ENCODE measurements at places on chromosomes 2 and 18.

- no peak for DNase-seq
Measured at GRCh38 chr2:30232801-30233130, 1.4 kb downstream of the LBH start.

GRCh38 chr2:238376884-238377391, 49.8 kb upstream of the ASB1 start:
- DNase-seq = no peak

- no peak for DNase-seq
Measured at GRCh38 chr2:51717312-51717711, 685.4 kb upstream of the NRXN1 start.

DNA sequence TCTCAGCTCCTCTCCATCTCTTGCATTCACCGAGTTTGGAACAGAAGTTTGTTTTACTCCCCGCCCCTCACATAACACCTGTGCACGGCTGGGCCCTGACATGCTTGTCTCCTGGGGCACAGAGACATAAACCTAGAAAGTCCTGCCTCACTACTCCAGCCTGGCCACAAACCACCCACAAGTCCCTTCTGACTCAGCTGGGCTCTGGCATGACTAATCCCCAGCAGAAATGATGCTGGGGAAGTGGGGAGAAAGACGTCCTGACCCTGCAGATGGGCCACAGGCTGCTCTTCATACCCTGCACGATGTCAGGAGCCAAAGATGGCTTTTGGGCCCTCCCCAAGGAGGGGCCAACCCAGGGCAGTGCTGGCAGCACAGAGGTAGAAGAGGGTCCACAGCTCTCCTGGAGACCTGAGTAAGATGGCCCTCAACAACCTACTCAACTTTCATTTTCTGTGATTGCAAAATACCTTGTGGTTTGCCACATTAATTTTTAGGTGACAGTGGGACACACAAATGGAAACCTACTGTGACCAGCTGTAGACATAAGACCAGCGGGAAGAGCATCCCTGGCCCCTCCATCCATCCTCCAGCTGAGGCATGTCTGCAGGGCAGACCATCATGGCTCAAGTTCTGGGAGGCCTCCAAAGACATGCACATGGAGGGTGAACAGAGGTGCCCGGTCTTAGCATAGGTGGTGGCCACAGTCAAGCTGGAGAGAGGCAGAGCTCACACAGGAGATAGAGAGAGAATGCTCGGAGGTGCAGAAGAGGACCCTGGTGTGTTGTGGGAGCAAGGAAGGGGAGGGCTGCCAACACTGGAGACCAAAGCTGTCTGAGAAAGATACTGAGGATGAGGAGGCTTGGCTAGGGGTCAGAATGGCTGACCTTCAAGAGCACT, 40.0 kb downstream of the DNMT3A start:
- no peak for DNase-seq

- no peak for DNase-seq
Measured at GRCh38 chr2:98454500-98455235, 10.0 kb downstream of the INPP4A start.

GRCh38 chr2:104563398-104563996, 290.4 kb upstream of the POU3F3 start:
- DNase-seq = no peak

DNA sequence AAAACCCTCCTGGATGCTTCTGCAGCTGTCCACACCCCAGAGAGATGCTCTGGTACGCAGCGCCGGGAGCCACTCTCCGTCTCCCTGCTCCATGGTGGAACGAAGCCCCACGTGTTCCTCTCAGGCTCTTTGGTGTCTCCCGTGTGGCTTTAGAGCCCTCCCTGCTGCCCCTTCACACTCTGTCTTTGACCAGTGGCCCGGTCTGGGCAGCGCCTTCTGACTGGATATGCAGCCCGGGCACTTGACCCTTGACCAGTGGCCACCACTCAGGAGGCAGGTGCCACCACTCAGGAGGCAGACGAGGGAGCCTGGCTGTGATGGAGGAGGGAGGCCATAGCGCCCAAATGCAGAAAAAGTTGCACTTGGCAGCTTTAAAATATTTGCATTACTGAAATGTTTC, 214.5 kb upstream of the SALL3 start:
- no peak for DNase-seq

- no peak for DNase-seq
Measured at GRCh38 chr2:53631313-53632125, 136.1 kb upstream of the CHAC2 start.

GRCh38 chr18:3230401-3231334, 10.9 kb upstream of the MYOM1 start:
- DNase-seq = no peak

DNA sequence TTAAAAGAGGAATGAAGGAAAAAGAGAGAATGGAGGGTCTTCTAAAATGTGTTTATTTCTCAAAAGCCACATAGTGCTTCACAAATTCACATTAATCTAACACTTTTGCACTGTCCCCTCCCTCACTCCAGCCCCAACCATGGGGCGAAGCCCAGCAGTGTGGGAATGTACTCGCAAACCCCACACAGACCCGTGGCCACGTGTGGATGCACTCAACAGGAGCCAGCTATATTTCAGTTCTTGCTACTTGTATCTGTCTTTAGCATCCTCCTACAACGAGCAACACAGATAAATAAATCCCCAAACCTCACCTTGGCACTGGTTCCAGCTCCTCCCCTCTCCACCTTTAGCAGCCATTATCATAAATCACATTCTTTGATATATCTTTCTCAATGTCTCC, 91.9 kb upstream of the TMEM200C start:
- no peak for DNase-seq

DNA sequence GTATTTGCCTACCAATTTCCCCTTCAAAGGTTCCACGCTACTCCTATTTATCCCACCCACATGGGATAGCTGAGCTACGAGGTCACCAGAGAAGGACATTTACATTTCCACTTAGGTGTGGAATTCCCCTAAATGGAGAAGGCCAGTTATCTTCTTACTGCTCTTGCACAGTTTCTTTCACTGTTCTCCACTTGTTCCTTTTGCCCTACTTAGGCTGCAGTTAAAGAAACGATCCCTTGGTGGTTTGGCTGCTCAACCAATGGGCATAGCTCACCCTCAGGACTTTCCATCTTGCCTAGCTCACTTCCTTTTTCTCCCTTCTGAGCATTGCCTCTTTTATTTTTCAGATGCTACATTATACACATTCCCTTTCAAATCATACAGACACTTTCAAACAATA, 11.2 kb upstream of the NABP1 start:
- no peak for DNase-seq

GRCh38 chr2:74739733-74740241, 85.7 kb downstream of the SEMA4F start:
- no peak for DNase-seq

- peak; percentile 27 for DNase-seq
Measured at GRCh38 chr2:119106301-119106897, 52.2 kb downstream of the C1QL2 start.

GRCh38 chr2:47274054-47274782, 119.1 kb upstream of the STPG4 start:
- DNase-seq = no peak

DNA sequence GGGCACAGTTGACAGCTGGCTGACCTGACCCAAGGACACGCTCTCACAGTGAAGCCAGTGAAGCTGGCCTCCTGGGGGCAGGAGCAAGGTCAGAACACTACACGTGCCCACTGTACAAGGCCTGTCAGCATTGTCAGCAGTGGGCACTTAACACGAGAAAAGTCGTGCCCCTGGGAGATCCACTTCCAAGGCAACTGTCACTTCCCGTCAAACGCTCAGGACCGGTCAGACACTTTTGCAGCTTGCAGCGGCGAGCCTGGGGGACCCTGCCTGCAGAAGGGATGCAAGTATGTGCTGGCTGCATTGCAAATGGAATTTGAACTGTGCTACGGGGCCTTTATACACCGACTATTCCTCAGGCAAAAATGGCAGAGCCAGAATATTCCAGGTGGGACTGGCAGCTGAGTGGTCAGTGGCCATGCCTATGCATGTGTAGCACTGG, 176.2 kb downstream of the BCL2 start:
- no peak for DNase-seq

- no peak for DNase-seq
Measured at GRCh38 chr18:3055186-3055728, 42.3 kb upstream of the LPIN2 start.

GRCh38 chr2:16755442-16755841, 89.8 kb upstream of the CYRIA start:
- DNase-seq = no peak

- DNase-seq = no peak
Measured at GRCh38 chr18:26190506-26190905, 35.7 kb upstream of the TAF4B start.

DNA sequence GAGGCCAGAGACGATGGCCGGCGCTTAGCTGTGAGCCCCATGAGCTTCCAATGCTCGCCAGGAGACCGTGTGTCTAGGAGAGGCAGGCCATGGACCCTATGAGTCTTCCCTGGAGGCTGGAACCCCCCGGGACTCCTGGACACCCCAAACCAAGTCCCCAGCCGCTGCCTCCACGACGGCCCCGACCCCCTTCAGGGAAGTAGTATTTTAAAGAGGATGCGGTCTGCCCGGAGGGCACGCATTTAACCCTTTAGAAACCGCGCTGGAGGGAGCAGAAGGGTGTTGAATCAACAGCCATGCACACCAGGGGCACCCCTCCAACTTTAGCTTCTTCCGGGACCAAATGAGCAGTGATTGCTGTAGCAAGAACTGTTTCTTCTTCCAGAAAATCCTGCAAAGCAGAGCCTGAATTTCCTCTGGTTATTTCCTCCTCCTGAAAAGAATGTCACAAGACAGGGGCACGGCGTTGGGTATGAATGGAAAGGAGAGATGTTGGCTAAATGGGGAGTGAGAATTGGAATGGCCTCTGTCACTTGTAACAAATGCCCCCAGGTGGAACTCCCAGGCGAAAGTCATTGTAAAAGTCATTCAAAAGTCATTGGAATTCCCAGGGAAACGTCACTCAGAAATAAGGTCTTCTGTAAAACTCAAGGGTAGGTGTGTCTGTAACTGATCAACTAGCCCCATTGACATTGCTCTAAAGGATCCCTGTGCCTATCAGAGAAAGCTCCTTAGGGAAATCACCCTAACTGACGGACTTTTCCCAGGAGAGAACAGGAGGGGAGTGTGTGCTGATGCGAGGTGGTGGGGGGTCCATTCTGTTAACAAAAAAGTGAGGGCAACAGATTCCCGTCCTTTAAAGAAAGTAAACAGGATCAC, 5.8 kb upstream of the GBX2 start:
- no peak for DNase-seq

DNA sequence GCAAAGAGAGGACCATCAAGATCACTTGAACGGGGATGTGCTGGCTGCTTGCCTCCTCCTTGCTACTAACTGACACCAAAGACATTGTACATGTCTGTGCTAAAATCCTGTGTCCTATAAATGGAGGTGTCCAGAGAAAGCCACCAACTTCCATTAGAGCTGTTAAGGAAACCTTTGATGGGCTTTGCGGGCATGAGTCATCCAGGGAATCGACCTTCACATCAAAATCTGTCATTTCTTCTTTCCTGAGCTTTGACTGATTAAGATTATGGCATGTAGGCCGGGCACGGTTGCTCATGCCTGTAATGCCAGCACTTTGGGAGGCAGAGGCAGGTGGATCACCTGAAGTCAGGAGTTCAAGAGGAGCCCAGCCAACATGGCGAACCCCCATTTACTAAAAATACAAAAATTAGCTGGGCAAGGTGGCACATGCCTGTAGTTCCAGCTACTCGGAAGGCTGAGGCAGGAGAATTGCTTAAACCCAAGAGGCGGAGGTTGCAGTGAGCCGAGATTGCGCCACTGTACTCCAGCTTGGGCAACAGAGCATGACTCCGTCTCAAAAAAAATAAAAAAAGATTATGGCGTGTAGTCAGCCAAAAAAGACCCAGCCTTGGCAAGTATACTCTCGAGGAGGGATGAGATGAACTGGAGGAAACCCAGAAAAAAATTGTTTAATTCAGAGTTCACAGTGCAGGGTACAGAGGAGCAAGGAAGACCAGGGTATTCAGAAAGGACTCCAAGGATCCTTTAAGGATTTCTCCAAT, 115.8 kb downstream of the CABLES1 start:
- no peak for DNase-seq

DNA sequence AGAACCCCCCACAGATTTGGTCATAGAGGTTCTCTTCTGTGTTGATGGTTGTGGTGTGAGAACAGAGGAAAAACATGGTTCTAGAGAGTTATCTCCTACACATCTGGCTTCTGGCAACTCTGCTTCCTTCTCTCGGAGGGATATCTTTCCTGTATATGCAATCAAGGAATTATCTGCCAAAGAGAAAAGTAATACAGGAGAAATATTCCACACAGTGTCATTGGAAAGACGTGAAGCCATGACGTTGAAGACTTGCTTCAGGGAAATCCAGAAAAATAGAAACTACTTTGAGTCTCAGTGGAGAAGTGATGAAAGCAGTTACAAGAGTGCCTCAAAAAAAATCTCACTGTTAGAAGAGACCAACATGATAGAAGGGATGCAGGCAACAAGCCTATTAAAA, 78.5 kb downstream of the RAB31 start:
- no peak for DNase-seq

GRCh38 chr18:60925892-60926291, 407.3 kb upstream of the CDH20 start:
- no peak for DNase-seq

GRCh38 chr2:210072922-210073509, 70.6 kb downstream of the RPE start:
- no peak for DNase-seq

DNA sequence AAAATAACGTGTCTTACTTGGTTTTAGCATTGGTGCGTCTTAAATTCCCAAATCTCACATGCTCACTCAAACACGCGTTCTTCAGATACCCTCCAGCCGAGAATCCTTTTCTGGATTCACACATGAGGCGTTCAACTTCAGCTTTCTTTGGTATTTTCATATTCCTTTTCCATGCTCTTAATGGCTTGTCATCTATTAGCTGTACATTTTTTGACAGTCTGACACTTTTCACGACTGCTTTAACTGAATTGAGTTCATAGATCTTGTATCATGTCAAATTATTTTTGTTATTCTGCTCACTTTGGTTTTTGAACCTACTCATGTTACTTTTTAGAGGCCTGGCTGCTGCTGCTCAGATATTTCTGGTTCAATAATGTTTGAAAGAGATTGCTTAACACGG, 59.0 kb downstream of the INPP5D start:
- DNase-seq = no peak

DNA sequence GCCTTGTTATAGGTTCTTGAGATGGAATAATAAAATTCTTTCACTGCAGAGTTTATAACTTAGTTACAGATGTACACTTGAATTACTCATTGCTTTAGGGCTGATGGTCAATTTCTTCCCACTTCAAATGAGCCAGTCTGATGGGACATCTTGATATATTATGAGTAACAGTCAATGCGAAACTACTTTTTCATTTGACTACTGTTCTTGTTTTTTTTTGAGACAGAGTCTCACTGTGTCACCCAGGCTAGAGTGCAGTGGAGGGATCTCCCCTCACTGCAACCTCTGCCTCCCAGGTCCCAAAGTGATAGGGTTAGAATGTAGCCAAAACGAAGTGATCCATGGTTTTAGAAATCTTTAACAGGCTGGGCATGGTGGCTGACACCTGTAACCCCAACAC, 57.1 kb downstream of the ST3GAL5 start:
- no peak for DNase-seq

- no peak for DNase-seq
Measured at GRCh38 chr18:35950628-35950982, 21.9 kb upstream of the RMP24 start.
